ENCODE measurements at places on chromosomes 7 and 10.

DNA sequence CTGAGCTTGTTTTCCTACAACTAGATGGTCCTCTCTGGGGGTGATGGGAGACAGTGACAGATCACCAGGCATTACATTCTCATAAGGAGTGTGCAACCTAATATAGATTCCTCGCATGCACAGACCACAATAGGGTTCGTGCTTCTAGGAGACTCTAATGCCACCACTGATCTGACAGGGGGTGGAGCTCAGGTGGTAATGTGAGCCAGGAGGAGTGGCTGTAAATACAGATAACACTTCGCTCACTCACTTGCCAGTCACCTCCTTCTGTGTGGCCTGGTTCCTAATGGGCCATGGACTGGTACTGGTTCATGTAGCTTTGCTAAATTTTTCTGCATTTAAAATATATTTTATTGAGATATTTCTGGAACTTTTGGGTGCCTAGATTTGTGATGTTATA lies 202.3 kb upstream of the ZNF32 start:
- no peak for DNase-seq

DNA sequence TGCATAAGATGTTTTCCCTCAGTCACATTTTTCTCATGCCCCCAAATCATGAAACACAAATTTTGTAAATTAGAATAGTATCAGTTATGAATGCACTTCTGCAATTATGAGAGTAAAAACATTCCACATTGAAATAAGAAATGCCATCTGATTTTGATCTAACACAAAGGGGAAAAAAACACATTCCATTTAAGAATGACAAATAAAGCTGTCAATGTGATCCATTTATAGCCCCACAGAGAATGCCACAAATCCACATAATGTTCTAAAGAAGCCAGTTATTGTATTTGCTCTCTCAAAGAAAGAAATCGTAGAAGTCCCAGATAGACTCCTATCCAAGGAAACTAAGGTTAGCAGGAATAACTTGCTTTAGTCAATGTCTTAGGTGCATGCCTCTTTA lies 48.7 kb upstream of the RHOBTB1 start:
- DNase-seq, result no peak

- DNase-seq, result no peak
These were observed 3.3 kb downstream of the IMMP2L start for GRCh38 chr7:111558991-111559390.

DNA sequence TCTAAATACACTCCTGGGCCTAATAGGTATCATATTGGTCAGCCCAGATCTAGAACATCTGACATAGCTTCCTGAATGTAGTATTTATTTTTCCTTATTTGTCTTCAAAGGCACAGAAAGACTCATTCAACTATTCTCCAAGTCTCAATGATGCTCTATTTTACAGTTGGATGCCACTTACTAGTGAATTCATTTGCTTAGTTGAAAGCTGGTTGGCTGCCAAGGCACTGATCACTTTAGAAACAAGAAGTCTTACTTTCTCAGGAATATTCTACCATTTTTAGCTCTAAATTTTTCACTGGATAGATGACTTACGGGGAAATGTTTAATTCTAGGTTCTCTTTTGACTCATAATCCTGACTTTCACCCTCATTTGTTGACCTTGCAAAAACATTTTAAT lies 863.4 kb downstream of the SORCS1 start:
- no peak for DNase-seq

GRCh38 chr7:156014201-156014600 lies 201.9 kb upstream of the SHH start:
- DNase-seq, result no peak

- peak; percentile 69 for DNase-seq
These were observed 46.0 kb upstream of the CDK1 start for GRCh38 chr10:60732198-60732806.

DNA sequence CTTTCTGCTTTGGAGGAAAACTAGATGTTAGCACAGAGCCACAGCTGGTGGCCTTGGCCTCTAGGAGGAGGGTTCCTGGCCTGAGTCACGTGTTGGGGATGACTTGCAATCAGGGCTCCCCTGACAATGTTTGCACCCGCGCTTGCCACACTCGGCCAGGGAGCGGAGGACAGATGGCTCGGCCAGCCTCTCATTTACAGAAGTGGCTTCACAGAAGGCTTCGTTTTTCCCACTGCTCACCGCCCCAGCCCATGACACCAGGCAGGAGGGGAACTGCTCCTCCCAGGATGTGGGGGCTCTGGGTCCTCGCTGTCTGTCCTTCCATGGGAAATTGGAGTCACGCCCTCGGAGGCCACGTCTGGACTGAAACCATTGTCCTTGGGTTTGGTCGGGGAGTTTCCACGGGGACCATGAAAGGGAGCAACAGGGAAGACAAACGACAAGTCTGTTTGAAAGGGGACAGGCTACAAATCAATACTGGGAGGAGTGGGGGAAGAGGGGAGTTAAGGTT lies 49.6 kb upstream of the UBE3C start:
- DNase-seq, result no peak

- no peak for DNase-seq
These were observed 211.5 kb downstream of the GPAM start for GRCh38 chr10:111972109-111972508.

DNA sequence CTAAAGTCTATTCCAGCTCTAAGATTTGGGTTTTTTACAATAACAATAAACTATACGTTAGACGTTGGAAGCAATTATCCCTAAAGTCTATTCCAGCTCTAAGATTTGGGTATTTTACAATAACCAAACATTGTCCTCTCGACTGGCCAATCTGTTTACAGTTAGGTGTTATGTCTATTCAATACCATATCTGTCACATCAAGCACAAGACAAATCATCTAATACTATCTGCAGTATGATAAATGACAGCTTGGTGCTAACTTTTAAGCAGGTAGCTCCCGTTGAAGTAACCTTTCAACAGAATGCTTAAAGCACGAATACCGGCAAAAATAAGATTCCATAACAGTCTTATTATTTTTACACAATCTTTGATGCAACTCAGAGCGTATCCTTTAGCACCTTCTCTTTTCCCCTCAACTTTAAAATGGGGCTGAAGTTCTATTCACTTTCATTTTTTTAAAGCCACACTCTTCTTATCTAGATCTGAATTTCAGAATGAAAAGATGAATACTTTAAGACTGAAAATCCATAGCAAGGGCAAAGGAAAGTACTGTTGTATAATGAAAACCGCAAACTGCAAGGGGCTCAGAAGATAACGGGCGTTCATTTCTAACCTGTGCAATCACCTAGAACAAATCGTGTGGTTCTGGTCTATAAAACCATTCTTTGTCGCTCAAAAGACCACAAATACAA lies 925 bp downstream of the H2AZ2 start:
- no peak for DNase-seq

GRCh38 chr10:74586088-74586585 lies 240.3 kb upstream of the KAT6B start:
- peak; percentile 78 for DNase-seq

DNA sequence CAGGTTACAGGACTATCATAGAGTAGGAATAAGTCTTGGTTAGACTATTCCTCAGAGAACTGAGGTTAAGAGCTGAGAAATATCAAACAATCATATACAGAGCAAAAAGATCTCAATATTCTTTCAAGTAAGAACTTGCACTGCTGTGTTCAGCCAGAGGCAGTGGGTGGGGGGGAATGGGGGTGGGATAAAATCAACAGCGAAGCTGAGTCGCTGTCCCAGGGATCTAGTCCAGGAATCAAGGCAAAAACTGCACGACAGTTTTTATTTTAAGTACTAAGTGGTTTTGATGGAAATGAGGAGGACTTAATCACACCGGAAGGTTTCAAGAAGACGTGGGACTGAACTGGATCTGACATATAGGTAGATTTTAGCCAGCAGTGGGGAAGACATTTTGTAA lies 159.1 kb downstream of the SRPK2 start:
- DNase-seq, result no peak

GRCh38 chr10:11869743-11870460 lies 46.7 kb downstream of the PROSER2 start:
- no peak for DNase-seq

DNA sequence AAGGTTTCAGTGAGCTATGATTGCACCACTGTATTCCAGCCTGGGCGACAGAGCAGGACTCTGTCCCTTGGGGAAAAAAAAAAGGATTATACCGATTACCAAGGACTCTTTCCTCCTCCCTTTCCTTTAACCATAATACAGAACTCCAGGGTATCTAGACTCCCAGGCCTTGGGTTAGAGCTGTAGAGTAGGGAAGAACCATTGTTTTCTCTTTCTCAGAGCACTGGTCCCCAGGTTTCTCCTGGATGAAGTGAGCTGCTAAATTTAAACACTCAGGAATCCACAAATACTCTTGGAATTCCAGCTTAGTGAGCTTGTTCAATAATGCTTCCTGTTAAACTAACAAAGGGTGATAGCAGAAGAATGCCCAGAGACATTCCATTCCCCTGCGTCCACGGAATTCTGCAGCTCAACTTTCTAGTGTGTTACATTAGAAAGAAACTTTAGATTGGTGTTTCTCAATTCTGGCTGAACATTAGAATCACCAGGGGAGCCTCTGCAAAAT lies 14.6 kb upstream of the RPEL1 start:
- no peak for DNase-seq

All from CD4-positive, alpha-beta T cell treated with Interleukin-21 for 1 hour (primary cell).